Bronchial epithelial cell (primary cell): ENCODE measurements at places on chromosomes 13 and 19.

GRCh38 chr13:31282741-31283455 is 83.1 kb downstream of the B3GLCT start:
- DNase-seq = peak; percentile 5

DNA sequence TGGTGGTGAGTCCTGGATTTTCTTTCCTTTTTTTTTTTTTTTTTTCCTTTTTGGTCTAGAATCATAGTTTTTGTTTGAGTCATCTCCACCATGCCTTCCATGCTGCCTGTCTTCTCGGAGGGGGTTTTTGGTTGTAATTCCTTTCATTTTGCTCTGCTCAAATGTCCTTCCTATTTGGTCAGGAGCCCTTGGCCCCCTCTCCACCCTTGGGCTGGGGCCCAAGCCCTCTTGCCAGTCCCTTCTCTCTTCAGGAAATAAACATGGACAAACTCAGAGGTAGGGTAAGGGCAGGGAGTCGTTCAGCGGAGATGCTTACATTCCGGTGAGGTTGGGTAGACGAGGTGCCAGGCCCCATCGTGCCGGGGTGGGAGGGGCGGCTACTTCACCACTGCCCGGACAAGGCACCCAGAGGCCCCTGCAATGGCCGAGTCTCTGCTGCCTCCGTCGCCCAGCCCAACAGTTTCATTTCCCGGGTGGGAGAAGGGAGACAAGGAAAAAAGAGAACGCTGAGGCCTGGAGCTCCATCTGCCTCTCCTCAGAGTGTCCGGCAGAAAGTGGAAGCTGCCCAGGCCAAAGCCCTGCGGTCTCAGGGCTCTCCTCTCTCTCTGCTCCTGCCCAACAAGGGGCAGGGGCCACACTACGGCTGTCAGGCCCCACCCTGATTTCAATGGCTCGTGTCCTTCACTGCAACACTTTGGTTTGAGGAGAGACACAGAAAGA is 12.7 kb downstream of the ZNF574 start:
- peak; percentile 23 for DNase-seq

- peak; percentile 52 for DNase-seq
Measured at GRCh38 chr19:38655148-38655824, 7.8 kb downstream of the ACTN4 start.

GRCh38 chr13:97259798-97260714 is 37.9 kb downstream of the MBNL2 start:
- peak; percentile 58 for DNase-seq

DNA sequence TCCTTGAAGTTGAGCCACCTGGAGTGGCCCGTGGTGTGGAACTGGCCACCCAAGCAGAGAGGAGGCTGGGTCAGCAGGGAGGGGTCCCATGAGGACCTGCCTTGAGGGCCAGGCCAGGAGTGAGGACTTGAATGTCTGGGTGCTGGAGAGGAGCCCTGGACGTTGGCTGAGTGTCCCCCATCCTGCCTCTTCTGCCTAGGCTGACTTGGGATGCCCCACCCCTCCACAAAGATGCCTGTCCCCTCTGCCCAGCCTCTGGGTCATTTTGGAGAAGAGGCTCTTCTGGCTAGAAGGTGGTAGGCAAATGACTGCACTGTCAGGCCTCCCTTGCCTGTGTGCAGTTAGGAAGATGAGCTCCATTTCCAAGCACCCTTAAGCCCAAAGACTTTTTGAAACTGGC is 1.7 kb downstream of the SSBP4 start:
- DNase-seq = no peak

DNA sequence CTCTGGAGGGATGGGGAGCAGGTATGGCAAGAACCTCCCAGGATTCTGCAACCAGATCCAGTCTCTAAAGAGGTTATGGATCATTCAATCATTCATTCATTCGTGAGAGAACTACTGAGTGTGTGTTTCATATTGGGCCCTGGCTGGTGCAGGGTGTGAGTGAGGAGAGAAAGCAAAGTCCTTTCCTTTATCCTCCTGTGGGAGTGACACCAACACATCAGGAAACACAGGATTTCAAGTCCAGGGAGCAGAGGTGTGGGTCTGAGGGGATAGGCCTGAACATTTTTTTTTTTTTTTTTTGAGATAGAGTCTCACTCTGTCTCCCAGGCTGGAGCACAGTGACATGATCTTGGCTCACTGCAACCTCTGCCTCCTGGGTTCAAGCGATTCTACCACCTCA is 3.3 kb downstream of the CEACAM1 start:
- no peak for DNase-seq

- no peak for DNase-seq
Measured at GRCh38 chr13:46858163-46858562, 38.7 kb downstream of the HTR2A start.

DNA sequence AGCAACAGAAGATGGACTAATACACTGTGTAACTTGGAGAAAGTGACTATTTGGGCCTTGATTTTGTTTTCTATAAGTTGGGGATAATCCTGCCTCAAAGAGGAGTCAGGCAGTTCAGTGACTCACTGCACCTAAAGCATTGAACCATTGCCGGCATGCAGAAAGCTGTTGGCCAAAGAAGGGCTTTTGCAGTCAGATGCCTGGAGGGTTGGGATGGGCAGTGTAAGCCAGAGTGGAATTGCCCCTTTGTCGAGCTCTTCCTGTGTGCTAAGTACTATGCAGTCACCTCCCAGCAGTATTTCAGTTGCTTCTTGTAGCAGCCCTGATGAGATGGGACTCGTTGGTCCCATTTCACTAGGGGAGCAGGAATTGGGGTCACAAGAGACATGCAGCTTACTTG is 11.1 kb downstream of the ZNF473 start:
- DNase-seq = peak; percentile 71

DNA sequence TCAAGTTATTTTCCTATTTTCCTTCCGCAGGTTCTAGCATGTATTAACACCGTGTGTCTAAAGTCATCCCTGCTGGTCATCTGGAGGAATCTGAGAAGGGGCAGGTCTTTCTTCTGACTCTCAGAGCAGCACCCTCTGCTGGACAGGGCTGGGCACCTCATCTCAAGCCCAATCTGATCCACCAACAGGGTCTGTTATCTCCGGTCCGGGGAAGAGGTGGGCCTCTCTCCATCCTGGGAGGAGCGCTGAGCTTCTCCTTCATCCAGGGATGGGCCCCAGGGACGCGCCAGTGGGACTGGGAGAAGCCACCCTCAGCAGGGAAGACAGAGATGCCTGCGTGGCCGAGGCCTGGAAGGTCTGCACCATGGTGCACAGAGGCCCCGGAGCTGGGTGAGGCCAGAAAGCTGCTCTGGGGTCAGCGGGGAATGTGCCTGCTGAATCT is 26.0 kb upstream of the ZNF331 start:
- peak; percentile 52 for DNase-seq

- DNase-seq = no peak
Measured at GRCh38 chr19:35977446-35978222, 17.4 kb upstream of the SDHAF1 start.

DNA sequence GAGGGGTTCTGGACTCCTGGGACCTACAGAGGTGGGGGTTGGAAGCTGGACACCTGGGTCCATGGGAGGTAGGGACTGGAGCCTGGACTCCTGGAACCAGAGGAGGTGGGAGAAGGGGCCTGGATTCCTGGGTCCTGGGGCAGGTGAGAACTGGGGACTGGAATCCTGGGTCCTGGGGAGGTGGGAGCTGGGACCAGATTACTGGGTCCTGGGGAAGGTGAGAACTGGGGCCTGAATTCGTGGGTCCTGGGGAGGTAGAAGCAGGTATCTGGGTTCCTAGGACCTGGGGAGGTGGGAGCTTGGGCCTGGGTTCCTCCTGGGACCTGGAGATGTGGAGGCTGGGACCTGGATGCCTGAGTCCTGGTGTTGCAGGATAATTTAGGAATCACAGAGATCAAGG is 653 bp downstream of the CLEC4M start:
- DNase-seq = no peak

- no peak for DNase-seq
Measured at GRCh38 chr19:49588365-49589122, 2.4 kb upstream of the PRR12 start.

- DNase-seq = no peak
Measured at GRCh38 chr19:1166872-1167573, 7.0 kb downstream of the SBNO2 start.

- no peak for DNase-seq
Measured at GRCh38 chr13:47519626-47520025, 481.4 kb downstream of the SUCLA2 start.

- DNase-seq = no peak
Measured at GRCh38 chr19:14059652-14060155, 2.2 kb downstream of the PALM3 start.

GRCh38 chr13:24182703-24183081 is 22.2 kb downstream of the SPATA13 start:
- no peak for DNase-seq

GRCh38 chr13:87398047-87398446 is 273.1 kb upstream of the SLITRK5 start:
- no peak for DNase-seq

- no peak for DNase-seq
Measured at GRCh38 chr13:31946091-31946770, 85.3 kb upstream of the FRY start.

DNA sequence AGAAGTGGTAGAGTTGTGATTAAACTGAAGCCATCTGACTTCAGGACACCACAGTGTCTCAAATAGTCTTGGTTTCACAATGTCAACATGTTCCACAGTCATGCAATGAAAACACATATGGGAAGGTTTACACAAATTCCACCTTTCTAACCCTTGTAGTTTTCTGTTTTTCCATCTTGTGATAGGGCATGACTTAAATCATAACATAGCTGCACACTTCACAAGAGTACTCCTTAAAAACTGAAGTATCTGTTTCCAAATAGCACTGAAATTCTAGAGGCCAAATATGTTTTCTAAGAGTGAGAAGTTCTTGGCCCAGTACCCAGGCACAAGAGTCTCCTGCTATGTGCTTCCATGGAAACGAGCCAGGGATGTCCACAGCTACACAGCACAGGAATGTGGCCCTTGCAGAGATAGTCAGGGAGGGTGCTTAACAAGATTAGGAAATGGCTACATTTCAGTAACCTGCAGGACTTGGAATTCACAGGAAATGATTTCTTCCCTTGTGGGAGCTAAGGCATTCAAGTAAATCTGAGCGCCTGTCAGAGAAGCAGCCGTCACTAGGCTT is 269.1 kb downstream of the NDFIP2 start:
- peak; percentile 71 for DNase-seq

GRCh38 chr13:109779074-109779473 is 7.3 kb downstream of the IRS2 start:
- DNase-seq = no peak

- DNase-seq = no peak
Measured at GRCh38 chr13:109785141-109785891, 1.1 kb downstream of the IRS2 start.

DNA sequence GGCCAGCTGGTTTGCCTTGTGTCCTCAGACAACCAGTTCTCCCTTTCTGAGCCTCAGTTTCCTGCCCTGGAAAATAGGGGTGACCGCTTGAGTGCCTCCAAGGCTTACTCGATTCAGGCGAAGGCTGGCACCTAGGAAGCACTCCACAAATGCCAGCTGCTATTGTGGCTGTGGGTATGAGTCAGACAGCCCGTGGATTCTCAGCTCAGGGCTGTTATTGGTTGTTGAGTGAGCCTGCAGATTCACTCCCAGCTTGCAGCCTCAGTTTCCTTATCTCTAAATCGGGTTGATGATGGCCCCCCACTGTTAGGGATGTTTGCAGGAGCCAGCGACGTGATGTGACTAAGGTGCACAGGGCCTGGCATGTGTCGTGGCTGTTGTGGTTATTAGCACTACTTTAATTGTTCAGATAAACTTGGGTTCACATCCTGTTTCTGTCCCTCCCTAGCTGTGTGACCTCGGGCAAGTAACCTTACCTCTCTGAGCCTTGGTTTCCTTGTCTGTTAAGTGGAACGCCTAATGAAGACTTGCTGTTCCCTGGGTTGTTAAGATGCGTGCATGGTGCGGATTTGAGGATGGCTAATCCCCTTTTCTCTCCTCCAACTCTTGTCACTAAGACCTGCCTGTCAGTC is 2.4 kb downstream of the MARK4 start:
- peak; percentile 33 for DNase-seq

DNA sequence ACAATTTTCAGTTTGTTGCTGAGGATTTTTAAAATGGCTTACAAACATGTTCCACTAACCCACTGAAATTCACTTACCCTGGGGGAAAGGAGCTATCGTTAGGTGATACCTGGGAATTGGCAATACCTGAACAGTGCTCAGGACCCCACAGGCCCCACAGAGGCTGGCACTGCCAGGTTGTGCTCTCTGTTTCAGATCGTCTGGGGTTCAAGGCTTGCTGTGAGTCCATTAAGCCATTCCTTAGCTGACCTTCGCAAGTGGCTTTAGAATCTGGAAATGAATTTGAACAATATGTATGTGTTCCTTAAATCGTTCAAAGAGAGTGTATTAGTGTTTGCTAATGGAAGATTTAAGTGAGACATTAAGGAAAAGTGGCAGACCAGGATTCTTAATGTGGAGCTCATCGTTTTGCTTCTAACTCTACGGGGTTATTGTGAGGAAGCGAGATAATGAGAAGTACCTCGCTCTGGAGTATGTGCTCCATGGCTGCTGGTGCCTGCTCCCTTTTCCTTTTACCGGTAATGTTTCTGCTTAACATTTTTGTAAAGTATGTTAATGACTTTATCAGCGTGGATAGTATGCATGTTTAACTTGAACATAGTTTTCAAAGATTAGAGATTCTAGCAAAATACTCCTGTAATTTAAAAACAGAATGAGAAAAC is 13.6 kb downstream of the KLF5 start:
- DNase-seq = no peak

- DNase-seq = peak; percentile 20
Measured at GRCh38 chr13:110067355-110068175, 239.4 kb downstream of the COL4A1 start.

- DNase-seq = no peak
Measured at GRCh38 chr19:19738564-19738963, 5.7 kb upstream of the ZNF14 start.

- no peak for DNase-seq
Measured at GRCh38 chr19:10661946-10662345, 7.8 kb downstream of the ILF3 start.

DNA sequence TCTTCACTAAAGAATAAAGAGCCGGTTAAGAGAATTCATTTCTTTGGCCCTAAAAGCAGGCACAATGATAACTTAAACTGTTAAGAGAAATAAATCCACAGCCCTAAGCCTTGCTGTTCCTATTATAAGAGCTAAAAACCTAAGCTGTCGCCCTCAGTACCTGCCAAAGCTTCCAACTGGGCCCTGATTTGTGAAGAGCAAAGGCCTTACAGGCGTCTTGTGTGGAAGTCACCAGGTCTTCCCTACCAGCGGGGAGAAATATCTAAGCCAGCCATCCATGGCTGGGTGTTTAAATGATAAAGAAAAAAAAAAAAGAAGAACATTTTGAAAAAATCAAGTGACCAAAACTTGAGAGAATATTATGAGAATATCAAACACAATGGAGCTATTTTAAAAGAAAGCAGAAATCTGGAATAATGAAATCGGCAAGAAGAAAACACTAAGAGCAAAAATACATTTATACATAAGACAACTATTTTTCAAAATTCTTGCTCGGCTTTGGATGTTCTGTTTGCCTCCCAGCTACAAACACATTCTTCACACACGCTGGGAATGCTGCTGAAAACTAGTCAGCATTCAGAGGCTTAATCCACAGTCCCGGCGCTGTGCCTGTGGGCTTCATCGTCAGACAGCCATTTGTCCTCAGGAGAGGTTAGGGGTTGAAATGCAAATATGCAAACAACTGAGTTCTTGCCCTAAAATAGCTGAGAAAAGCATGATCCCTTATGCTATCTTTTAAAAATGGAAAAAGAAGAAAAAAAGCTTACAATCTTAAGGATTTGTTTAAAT is 89.8 kb upstream of the LSM14A start:
- DNase-seq = no peak

- DNase-seq = peak; percentile 64
Measured at GRCh38 chr19:30148039-30148790, 206.2 kb downstream of the URI1 start.

- no peak for DNase-seq
Measured at GRCh38 chr13:47521890-47522487, 479.1 kb downstream of the SUCLA2 start.
